ENCODE measurements at places on chromosomes 16 and 17.

DNA sequence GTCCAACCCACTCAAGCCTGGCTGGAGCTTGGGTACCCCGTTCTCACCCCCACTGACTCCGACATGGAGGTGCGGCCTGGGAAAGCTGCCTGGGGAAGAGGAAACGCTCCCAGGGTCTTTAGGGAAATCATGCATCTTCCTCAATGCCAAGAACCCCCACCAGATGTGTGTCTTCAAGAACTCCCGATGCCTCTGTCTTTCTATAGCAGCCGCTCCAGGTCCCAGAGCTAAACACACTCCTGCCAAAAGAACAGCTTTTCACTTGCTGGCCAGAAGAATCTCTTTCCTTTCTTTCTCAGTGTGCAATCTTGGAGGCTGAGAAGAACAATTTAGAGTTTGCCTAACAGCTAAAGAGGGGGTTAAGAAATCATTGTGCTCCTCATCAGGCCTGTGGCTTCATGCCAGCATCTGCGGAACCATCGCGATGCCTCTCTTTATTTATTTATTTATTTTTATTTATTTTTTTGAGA, 41.1 kb upstream of the MTSS2 start:
- no peak for DNase-seq

DNA sequence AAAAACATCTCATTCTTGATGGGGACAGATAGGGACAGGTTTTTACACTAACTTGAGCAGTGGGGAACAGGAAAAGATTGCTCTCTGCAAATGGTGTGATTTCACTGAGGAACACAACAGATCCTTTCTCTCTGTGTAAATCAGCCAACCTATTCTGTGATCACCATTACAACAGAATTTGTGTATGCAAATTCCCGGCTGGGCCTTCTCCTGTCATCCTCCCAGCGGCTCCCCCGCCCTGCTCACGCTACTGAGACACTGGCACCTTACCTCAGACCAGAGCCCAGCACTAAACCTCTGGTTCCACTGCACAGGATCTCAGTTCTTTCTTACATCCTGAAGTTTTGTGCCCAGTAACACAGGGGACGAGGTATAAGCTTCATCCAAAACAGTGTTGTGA, 97.0 kb upstream of the FA2H start:
- no peak for DNase-seq

- no peak for DNase-seq
Measured at GRCh38 chr16:57726433-57726947, 9.1 kb upstream of the KATNB1 start.

DNA sequence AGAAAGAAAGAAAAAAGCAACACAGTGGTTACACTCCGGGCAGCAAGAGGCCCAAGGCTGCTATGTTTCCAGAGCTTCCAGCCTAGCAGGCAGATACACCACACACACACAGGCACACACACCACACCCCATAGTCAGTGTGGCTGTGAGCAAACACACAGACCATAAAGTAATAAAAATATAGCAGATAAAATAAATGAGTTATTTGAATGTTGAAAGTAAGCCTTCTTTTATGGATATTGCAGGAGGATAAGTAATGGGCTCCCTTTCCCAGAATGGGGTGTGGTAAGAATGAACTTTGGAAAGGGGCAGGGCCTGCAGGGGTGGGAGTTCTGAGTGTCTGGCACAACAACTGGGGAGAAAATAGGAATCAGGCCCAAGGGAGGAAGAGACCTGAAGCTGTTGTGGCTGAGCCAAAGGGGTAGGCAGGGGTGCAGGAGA, 4.8 kb upstream of the CDK5RAP3 start:
- no peak for DNase-seq

GRCh38 chr17:65618516-65618915, 57.1 kb upstream of the AXIN2 start:
- no peak for DNase-seq

DNA sequence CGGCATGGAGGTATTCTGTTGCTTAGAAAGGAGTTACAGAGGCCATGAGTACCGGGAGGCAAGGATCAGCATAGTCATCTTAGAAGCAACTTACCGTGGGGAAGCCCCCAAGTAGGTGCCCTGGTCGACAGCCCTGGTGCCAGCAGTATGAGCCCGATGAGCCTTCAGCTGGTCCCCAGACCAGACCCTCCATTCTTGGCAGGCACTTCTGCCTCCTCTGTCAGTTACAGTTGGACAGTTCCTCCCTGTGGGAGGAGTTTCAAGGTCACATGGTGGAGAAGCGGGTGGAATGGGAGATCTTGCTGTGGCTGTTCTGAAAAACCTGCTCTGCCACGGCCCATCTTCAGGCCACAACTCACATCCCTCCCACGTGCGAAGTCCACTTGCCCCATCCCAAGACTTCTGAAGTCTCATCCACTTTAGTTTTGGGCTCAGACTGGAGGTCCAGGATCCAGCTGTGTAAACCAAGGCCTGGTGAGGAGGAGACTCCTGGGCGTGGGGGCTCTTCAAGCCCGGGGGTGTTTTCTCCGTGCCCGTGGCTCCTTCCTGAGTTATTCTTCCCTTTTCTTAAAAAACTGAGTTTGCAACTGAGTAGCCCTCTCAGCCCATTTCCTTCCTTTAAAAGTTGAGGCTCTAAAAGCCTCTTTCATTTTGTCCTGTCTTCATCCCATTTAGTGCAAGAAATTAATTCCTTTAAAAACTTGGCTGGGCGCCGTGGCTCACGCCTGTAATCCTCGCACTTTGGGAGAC, 133.5 kb downstream of the SEC14L1 start:
- no peak for DNase-seq

DNA sequence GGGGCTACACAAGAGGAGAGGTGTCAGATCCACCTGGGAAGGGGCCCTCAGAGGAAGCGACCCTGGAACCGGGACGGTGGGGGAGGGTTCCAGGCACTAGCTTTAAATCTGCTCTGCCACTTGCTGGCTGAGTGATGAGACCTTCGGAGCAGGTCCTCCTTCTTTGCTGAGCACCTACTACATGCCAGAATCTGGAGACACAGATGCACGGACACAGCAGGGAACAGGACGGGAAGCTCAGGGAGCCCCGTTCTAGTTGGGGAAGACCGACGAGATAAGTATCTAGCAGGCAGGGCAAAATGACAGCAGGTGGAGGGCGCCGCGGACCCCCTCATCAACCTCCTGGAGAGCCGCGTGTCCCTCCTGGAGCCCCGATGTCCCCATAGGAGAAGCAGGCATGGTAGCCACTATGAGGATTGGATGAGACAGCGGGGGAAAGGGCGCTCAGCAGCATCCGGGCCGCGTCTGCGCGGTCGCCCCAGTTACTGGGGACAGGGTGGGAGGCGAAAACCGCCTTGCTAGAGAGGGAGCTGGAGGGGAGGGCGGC, 27.2 kb downstream of the SBK1 start:
- no peak for DNase-seq

GRCh38 chr16:30927789-30928378, 4.5 kb downstream of the FBXL19 start:
- DNase-seq, result no peak

- no peak for DNase-seq
Measured at GRCh38 chr16:23339787-23340186, 37.7 kb downstream of the SCNN1B start.

- no peak for DNase-seq
Measured at GRCh38 chr16:88835383-88835782, 21.4 kb downstream of the GALNS start.

DNA sequence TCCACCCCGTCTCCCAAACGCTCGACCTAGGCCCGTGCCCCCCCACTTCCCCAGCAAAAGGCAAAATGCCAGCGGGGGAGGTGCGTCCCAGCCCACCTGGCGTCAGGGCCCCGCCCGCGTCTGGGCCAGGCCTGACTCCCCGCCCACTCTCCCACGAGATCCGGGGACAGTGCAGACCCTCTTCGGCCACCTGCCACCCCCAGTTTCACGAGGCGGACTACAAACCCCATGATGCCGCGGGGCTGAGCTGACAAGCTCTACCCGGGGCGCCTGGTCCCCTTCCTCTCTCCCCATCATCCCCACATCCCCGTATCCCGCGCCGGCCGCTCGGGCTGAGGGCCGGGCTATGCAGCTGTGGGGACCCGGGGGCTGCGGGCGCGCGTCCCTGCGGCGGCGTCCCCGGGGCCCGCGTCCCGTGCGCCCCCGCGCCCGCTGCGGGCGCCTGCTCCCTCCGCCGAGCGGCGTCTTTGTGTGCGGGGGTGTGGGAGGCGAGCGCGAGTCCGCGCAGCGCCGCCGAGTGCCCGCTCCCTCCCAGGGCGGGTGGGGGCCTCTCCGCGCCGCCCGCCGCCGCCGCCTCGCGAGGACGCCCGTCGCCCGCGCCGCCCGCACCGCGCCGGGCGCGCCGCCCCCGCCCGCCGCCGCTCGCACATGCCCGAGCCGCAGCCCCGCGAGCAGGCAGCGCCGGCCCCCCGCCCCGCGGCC, at the start of gene ANKRD13B:
Gene ANKRD13B, plus strand, starts transcription at position 283 of the 702 bp plus-strand sequence. CDS start 490 bp downstream, outside the sequence.
- DNase-seq, result no peak
